ENCODE measurements at places on chromosomes 13 and 19. TPM values are rescaled to one million over a fixed set of nuclear protein-coding genes. Genes with fewer than 3 reads are reported as not detected.

KCNN1 gene
- polyA plus RNA-seq = 0.34 TPM

CAMSAP3 gene
- 0.11 TPM for polyA plus RNA-seq

TNFSF13B gene
- polyA plus RNA-seq = 0.62 TPM

ADM5 gene
- 1.0 TPM for polyA plus RNA-seq

PABPC3 gene
- 0.22 TPM for polyA plus RNA-seq

ARL11 gene
- 4.2 TPM for polyA plus RNA-seq

THSD1 gene
- 5.1 TPM for polyA plus RNA-seq

ZNF208 gene
- 1.1 TPM for polyA plus RNA-seq

CYP4F11 gene
- polyA plus RNA-seq = 0.18 TPM

ZNF888 gene
- 1.0 TPM for polyA plus RNA-seq

RAB3A gene
- polyA plus RNA-seq = 5.2 TPM

CACNA1A gene
- polyA plus RNA-seq = 0.58 TPM

ODAD3 gene
- 0.15 TPM for polyA plus RNA-seq

TMEM91 gene
- 12.2 TPM for polyA plus RNA-seq

KIR2DL4 gene
- polyA plus RNA-seq = not detected

PRPF31 gene
- polyA plus RNA-seq = 46.6 TPM

TRPC4 gene
- 0.30 TPM for polyA plus RNA-seq

MRPL4 gene
- polyA plus RNA-seq = 85.7 TPM

CHMP2A gene
- polyA plus RNA-seq = 184 TPM

UPF3A gene
- 51.7 TPM for polyA plus RNA-seq
